ENCODE measurements at places on chromosomes 1 and 21.

- no peak for DNase-seq
Measured at GRCh38 chr1:10594595-10595223, 120.0 kb downstream of the PEX14 start.

DNA sequence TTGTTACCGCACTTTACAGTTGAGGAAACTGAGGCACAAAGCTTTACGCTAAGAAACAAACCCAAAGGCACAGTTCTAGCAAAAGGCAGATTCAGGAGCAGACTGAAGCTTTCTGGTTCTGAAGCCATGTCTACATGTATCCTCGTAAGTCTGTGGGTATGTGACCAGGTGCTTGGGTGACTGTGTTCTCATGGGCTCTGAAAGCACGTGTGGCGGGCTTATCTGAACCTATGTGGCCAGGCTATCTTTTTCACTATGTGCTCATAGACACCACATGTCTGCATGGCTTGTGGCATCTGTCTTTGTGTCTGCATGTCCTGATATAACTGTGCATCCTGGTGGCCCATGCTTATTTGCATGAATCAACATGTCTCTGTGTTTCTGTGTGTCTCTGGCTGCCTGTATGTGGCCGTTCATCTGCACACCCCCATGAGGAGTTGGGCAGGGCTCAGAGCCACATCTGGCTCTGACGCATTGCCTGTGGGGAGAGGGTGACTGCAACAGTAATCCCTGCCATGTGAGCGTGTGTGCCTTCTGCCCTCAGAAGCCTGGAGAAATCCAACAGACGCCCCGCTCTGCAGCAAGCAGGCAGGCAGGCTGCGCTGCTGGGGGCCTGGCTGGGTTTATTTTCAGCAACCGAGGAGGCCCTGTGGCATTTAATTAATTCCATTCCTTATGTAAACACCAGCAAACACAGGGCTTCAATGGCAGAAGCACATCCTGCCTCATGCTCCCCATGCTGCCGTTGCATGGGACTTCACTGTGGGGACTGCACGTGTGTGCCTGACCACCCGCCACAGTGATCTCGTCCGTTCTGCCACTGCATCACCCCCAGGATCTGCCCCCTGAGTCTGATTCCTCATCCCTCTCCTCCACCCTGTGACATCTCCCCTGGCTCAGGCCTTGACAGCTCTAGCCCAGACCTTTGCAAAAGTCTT lies 115.4 kb downstream of the TRABD2B start:
- DNase-seq, result no peak

DNA sequence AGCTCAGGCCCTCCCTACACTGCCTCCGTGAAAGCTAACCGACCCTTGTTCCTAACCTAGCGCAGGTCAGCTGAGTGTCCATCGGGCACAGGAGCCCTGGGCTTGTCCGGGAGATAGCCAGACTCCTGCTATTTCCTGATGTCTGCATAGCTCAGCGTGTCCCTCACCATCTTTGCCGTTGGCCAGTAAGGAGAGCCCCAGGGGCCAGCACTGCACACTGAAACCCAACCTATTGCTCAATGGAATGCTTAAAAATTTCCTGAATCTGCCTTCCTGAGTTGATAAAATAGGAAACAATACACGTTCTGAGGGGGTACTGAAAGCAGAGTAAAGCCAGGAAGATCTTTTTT lies 2.2 kb downstream of the RUNX1 start:
- no peak for DNase-seq

- no peak for DNase-seq
Measured at GRCh38 chr1:154912755-154913154, 23.8 kb downstream of the PMVK start.

GRCh38 chr1:100134872-100135271 lies 1.9 kb downstream of the TRMT13 start:
- DNase-seq, result no peak

GRCh38 chr1:182071924-182072323 lies 10.4 kb upstream of the ZNF648 start:
- no peak for DNase-seq

DNA sequence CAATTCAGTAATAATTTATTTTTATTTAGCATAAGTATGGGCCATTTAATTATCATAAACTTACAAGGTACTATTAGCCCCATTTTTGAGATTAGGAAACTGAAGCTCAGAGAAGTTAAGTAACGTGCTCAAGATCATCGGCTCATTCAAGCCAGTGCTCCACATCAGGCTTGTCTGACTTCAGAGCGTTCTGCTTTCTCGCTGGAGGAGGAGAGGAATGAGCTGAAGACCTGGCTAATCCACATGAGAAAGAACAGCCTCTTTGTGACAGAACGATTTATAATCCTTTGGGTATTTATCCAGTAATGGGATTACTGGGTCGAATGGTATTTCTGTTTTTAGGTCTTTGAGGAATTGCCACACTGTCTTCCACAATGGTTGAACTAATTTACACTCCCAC lies 39.7 kb downstream of the DDX20 start:
- no peak for DNase-seq

GRCh38 chr1:205581321-205581980 lies 50.4 kb downstream of the ELK4 start:
- no peak for DNase-seq

DNA sequence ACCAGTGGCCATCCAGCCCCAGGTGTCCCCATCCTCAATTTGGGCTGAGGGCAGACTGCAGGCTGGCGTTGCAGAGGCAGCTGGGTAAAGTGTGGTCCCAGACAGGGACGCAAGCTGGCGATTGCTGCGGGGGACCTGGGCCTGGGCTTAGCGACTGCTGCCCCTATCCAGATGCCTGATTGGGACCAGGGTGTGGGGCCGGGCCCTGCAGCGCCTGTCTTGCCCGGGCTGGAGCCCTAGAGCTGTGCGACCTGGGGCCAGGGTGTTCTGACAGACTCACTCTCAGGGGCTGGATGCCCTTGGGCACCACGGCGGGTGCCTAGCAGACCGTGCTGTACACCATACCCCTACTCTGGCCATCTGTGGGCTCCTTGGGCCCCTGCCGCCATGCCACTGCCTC lies 16.2 kb upstream of the FAAP20 start:
- no peak for DNase-seq
